Urinary bladder (tissue), 4 donors: ENCODE measurements at places on chromosomes 2 and 18. TPM values are rescaled to one million over a fixed set of nuclear protein-coding genes. Genes with fewer than 3 reads are reported as not detected.
A peak's percentile ranks its signal among the peaks of the same experiment; 100 is the strongest.

DNA sequence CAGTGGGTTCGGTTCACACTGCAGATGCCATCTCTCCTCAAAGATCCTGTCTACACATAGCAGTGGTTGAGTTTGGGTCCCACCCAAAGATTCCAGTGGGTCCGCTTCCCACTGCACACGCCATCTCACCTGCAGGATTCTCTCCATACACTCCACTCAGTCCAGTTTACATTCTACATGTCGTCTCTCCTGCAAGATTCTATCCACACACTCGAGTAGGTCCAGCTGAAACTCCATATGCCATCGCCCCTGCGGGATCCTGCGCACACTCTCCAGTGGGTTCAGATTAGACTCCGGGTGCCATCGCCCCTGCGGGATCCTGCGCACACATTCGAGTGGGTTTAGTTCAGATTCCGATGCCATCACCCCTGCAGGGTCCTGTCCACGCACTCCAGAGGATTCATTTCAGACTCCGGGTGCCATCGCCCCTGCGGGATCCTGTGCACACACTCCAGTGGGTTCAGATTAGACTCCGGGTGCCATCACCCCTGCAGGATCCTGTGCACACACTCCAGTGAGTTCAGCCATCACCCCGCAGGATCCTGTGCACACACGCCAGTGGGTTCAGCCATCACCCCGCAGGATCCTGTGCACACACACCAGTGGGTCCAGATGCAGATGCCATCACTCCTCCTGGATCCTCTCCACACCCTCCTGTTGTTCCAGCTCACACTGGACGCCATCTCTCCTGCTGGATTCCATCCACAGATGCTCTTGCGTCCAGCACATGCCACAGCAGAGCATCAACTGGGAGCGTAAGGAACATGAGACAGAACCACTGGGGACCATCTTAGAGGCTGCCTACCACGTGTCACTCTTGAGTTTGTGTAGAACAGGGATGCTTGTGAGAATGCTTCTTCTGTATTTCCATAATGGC lies 3.0 kb upstream of the PXDN start:
- DNase-seq: no peak

GRCh38 chr18:42005782-42006181 lies 50.7 kb downstream of the PIK3C3 start:
- DNase-seq: no peak

GRCh38 chr2:187943772-187944369 lies 347.8 kb upstream of the GULP1 start:
- no peak for DNase-seq

- DNase-seq: no peak
Observed at GRCh38 chr18:67276638-67277037, 239.9 kb downstream of the DSEL start.

- no peak for DNase-seq
Observed at GRCh38 chr2:73069041-73069854, 2.3 kb downstream of the SFXN5 start.

- no peak for DNase-seq
Observed at GRCh38 chr18:10543277-10543676, 17.4 kb downstream of the NAPG start.

DNA sequence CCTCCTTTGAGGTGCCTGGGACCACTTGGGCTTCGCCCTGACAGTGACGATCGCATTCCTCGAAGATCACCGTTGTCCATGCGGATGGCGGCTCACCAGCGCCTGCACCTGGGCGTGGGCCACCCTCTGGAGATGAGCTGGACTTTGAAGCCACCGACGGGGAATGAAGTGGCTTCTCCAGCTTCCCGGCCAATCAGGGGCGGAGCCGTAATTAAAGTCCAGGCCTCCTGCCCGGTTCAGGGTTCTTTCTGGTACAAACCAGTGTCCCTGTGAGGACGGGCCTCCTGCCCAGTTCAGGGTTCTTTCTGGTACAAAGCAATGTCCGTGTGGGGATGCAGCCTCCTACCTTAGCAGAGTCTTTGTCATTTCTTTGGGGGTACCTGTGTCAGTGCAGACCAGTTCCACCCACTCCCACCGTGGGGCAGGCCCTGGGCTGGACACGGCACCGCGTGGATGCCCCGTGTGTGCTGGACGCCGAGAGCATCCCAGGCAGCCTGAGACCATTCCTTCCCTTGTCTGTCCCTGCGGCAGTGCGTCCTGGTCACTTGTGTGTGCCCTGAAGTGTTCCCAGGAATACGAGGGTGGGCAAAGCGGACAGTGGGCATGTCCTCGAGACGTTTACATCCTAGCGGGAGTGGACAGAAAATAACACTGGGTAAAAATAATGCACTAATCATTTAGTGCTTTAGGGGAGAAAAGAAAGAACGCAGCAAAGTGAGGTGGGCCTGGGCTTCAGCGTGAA lies 55.0 kb downstream of the KCNG2 start:
- no peak for DNase-seq

- no peak for DNase-seq
Observed at GRCh38 chr2:85886590-85886989, 2.2 kb downstream of the ST3GAL5 start.

- DNase-seq: no peak
Observed at GRCh38 chr18:8752329-8752728, 47.0 kb downstream of the MTCL1 start.

- peak; percentile 42 for DNase-seq
Observed at GRCh38 chr2:238370823-238371372, 50.6 kb downstream of the TRAF3IP1 start.

DNA sequence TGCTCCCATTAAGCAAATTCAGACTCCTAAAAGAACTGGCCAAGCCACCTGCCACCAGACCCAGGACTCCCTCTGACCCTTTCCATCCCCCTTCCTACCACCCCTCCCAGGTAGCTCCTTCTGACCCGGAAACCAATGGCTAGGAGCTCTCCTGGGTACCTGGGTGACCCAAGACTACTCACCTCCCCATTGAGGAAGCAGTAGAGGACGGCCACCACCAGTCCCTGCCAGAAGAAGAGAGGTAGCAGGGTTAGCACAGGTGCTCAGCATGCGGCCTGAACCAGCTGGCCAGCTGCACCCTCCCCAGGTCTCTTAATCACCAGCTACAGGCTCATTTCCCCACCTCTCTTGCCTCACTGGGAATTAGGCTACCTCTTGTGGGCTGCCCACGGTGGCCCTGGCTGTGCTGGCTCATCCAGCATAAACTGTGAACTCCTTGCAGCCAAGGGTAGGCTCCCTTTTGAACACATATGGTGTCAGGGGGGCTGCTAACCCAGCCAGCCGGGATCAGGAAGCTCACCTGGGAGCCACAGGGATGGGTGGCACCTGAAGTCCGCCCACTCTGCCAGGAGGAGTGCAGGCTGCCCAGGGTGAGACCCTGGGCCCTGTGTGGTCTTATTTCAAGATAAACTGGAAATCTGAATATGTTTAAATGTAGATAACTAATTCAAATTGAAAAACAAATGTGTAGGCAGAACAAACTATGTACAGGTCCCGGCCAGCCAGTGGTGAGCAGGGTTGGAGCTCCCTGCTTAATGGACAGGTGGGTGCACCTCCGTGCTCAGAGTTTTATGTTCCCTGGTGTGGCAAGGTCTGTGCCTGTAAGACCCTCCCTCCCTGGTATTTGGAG lies 9.9 kb downstream of the TMEM37 start:
- DNase-seq: no peak

- DNase-seq: no peak
Observed at GRCh38 chr2:238167761-238168160, 9.0 kb downstream of the ERFE start.

DNA sequence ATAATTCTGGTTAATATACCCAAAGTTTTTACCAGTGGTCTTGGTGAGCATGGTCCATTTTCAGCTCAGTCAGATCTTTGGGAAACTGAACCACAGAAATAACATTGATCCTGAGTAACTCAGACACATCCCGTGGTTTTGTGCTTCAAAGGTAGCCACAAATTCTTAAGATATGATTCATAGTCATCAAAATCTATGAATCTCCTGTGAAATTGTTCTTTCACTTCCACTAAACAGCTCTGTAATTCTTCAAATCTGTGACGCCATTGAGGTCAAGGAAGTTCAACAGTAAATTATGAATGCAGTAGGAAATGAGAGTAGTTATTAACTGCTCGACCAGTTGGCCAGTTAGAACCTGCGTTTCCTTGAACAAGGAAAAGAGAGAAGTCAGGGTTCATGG lies 147.3 kb downstream of the IRS1 start:
- DNase-seq: no peak

GRCh38 chr2:204110338-204110741 lies 173.8 kb downstream of the ICOS start:
- no peak for DNase-seq

- DNase-seq: no peak
Observed at GRCh38 chr2:222992137-222992536, 59.9 kb upstream of the KCNE4 start.

DNA sequence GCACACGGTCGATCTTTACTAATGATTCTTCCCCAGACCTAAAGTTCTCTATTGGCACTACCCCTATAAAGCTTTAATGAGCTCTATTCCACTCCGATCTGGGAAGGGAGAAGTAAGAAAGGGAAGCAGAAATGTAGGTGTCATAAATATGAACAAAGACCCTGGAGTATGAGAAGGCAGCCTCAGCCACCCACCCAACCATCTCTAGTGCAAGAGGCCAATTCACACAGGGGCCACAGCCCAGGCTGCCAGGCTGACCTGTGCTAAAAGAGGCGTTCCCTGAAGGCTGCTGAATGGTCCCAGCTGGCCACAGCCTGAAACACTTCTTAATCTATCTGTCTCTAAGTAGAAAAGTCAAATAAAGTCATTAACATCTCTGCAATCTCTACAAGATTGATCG lies 60.1 kb upstream of the ACTR3 start:
- no peak for DNase-seq

DNA sequence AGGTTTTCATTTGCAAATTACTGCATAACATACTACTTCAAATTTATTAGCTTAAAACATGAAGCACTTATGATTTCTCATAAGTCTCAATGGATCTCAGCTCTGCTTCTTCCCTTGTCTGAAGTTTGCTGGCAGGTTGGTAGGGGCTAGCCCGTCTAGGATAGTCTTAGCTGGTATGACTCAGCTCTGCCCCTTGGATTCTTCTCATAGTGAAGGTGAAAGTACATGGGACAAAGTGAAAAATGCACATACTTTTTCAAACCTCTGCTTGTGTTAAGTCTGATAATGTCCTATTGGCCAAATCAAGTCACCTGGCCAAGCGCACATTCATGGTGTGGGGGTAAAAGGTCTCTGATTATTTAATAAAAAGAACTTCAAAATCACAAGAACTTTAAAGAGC lies 184.8 kb upstream of the VWC2L start:
- DNase-seq: no peak

DNA sequence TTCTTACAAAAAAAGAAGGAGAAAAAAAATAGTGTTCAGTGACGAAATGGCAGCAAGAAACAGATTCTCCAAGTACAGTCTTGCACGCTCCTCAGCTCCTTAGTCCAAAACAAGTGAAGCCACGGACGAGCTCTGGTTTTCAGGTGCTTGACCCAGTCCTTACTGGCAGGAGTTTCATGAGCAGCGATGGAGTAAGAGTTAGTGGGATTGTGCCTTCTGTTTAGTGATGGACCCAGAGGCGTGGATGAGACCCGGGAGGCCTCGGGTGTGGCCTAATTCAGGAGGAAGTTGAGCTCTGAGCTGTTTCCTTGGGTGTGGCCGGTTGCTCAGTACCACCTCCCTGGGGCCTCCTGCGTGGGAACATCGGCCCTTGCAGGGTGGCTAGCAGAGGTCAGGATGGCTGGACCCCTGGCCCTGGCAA lies 52.0 kb downstream of the KIF5C start:
- DNase-seq: no peak

GRCh38 chr2:96144481-96145035 lies 682 bp downstream of the DUSP2 start:
- no peak for DNase-seq

Gene EPHA4
- 41.3 TPM for total RNA-seq

Gene SIX3
- total RNA-seq: not detected

Gene INO80C
- 11.5 TPM for total RNA-seq

Gene TEKT4
- not detected for total RNA-seq

Gene ESCO1
- 41.8 TPM for total RNA-seq

Gene CHRND
- 1.3 TPM for total RNA-seq

Gene UGT1A4
- total RNA-seq: 1.1 TPM

Gene RAMP1
- 13.2 TPM for total RNA-seq

Gene FSIP2
- total RNA-seq: 13.9 TPM

Gene CHST10
- 12.5 TPM for total RNA-seq
